ENCODE measurements at places on chromosomes 6 and 20.

GRCh38 chr6:90219209-90219985 lies 77.2 kb downstream of the BACH2 start:
- peak; percentile 53 for DNase-seq

- DNase-seq = no peak
Measured at GRCh38 chr6:90106449-90106848, 190.2 kb downstream of the BACH2 start.

DNA sequence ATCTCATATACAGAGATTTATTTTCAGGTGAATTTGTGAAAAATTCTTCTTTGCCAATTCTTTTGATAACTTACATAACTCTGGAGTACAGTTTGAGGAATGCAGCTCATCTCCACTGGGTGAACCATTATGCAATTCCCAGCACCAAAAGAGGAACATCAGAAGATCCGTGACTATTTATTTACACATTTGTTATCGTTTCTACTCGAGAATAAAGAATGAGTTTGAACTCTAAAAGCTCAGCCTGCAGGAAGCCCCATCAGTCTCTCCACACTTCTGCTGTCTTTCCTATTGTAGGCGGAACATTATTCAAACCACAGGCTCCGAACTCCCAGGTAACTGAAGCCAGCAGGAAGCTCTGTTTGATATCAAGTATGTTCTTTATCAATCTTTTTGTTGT lies 95.9 kb upstream of the IFNGR1 start:
- no peak for DNase-seq

DNA sequence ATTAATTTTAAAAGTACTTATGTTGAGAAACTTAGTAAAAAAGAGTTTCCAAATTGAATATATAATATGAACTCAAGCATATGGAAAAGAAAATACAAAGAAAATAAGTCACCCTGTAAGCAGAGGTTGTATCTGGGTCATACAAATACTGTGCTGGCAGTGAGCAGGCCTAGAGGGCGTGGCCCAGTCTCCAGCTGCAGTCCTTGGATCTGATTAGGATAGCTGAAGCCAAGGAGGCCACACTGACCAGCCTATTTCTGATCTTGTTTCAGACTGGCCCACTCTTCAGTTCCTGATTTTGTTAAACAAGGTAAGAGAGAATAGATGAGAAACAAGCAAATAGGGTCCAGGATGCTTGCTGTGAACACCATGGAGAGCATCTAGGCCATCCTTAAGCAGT lies 228.8 kb downstream of the EPM2A start:
- DNase-seq = no peak

Measured in NCI-H187 (cell line).